ENCODE measurements at places on chromosomes 12 and 14.
A peak's percentile ranks its signal among the peaks of the same experiment; 100 is the strongest.

GRCh38 chr12:112615196-112615595 is 176.4 kb upstream of the RPH3A start:
- DNase-seq = no peak

DNA sequence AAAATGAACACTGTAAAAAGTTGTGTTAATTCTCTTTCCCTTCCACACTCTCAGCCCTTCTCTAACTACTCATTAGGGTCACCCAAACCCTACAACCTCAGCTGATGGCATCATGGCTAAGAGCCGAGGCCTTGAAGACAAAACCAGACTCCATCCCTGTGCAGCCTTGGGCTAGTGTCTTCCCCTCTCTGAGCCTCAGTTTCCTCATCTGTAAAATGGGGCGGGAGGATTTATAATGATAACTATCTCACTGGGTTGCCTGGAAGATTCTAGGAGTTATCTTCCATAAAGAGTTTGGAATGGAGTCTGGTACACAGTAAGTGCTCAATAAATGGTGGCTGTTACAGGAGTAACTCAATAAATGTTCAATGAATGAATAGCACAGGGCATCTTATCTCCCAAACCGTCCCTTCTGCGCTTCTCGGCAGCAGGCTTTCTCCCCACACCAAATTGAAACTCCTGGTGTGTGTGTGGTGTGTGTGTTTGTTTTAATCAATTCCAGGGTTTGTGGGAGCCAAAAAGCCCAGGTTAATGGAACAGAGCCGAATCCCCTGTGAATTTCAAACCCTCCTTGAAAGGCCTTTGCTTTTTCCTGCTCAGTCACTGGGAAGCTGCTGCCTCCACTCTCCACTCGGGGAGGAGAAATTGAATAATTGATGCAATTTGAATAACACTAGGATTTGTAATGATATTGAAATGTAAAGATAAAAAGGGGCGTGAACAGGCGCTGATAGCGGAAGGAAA is 61.2 kb upstream of the FAM222A start:
- no peak for DNase-seq

DNA sequence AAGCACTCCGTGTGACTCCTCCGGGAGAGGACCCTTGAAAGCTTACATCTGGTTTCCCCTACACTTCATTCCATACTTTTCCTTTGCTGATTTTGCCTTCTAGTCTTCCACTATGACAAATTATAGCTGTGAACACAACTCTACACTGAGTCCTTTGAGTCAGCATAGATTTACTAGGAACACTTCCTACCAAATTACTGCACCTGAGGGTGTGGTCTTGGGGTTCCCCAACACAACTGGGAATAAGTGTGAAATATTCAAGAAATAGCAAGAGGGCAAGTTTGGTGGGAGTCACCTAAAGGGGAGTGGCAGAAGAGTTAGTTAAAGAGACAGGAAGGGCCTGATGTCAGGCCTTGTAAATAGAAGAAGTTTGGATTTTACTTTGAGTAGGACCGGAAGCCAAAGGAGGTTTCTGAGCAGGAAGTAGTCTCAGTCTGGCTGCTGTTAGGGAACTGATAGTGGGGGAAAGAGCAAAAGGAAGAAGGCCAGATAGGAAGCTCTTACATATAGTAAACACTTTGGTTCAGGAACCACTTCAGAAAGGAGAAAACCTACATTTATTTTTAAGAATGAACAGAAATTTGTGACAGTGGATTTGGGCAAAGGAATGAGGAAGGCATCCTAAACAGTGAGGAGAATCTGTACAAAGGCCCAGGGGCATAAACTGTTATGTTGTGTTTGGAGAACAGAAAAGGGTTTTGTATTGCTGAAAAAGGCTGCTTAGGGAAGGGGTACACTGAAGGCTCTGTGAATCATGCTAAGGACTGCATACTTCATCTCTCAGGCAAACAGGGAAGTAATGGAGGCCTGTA is 14.2 kb downstream of the SEL1L start:
- DNase-seq = peak; percentile 48

DNA sequence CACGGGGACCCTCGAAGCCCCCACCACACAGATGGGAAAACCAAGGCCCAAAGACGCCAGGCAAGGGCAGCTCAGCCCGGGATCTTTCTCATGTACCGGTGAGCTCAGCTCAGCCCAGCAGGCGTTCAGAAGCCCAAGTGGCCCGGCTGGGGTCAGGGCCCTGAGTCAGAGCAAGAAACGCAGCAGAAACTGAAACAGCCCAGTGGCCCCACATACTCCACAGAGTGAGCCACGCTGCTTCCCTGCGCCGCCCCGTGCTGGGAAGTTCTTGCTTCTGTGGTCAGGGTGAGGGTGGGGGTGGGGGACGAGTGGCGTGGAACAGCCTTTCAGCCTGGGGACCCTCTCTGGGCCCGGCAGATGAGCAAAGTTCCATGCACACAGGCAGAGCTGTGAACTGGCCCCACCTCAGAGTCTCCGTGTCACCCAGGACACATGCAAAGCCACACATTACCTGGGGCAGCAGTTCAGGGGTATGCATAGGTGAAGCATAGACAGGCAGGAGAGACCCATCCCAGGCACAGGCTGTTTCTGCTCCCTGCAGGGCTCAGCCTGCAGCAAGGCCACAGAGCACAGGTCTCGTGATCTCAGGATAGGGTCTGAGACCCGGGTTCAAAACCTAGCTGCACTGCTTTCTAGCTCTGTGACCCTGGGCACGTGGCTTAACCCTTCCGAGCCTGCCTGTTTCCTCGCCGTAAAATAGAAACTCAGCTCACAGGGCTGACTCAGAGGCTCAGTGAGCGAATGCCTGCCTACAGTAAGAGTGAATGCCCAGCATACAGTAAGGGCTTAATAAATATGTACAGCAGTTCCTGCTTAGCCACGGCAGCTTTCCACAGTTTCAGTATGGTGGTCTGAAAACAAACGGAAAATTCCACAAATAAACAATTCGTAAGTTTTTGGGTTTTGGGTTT is 21.6 kb downstream of the NCOR2 start:
- peak; percentile 53 for DNase-seq

GRCh38 chr12:98945864-98946263 is 300.8 kb downstream of the APAF1 start:
- DNase-seq = no peak
